NCI-H1436 treated with DMSO at 0.1 percent for 48 hours (cell line): ENCODE measurements at places on chromosomes 12 and 14.

DNA sequence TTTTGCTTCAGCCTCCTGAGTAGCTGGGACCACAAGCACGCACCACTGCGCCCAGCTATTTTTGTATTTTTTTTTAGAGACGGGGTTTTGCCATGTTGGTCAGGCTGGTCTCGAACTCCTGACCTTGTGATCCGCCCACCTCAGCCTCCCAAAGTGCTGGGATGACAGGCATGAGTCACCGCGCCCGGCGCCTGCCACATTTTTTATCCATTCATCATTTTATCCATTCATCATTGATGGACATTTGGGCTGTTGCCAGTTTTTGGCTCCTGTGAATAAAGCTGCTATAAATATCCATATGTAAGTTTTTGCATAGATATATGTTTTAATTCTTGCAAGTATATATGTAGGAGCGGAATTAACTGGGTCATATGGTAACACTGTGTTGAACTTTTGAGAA lies 79.5 kb downstream of the DAAM1 start:
- no peak for DNase-seq

- no peak for DNase-seq
Observed at GRCh38 chr14:73567358-73567757, 1.7 kb upstream of the ACOT2 start.

- no peak for DNase-seq
Observed at GRCh38 chr12:21607701-21608100, 3.1 kb upstream of the GYS2 start.

DNA sequence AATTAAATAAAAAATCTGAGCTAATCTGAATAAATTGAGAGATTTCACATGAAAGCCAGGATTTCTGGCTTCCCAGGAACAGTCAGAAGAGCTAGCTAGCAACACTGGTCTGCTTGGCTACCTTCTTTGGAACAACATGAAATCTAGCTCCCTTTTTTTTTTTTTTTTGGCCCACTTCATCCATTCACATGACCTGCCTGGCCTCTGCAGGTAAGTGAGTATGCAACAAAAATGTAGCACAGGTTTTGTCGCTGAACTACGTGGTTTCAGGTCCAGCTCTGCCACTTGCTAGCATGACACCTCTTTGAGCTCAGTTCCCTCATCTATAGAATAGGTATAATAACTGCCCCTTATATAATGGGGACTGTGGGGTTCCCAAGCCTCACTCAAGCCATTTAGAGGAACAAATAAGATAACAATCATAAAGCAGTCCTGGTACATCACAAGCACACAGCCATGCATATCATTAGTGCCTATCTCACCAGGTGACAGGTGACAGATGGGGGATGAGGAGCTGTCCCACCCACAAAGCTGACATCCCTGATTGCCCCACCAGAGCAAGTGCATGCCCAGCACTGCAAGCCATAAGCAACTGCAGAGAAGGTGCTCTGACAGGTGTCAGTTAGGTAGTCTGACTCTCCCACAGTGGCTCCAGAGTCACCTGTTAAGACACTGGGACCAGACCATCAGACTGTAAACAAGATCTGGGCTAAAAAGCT lies 25.6 kb downstream of the PXN start:
- no peak for DNase-seq

GRCh38 chr12:96401076-96401871 lies 1.0 kb upstream of the CDK17 start:
- peak; percentile 40 for DNase-seq

- no peak for DNase-seq
Observed at GRCh38 chr12:93468008-93468371, 676 bp downstream of the MRPL42 start.

GRCh38 chr14:72237722-72238666 lies 305.8 kb downstream of the RGS6 start:
- DNase-seq: no peak

DNA sequence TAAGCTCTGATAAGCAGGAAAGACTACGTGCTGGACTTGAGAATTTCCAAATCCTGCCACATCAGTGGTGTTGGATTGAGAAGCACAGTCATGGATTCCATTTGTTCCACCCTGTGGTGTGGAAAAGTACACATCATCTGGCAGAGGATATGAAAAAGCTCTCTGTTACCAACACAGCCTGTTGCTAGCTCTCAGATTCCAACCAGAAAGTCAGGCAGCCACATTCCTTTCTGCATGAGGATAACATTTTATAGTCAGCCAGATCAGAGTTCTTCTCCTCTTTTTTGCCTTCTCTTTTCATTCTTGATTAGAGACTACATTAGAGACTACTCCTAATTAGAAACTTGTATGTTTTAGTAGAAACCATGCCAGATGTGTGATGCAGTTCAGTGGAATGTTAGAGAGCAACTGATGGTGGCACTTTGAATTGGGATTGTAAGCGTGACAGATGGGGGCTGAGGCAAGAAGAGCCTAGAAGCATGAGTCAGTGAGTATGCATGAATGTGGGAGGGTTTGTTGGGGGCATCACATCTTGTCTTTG lies 61.2 kb upstream of the STXBP6 start:
- no peak for DNase-seq

DNA sequence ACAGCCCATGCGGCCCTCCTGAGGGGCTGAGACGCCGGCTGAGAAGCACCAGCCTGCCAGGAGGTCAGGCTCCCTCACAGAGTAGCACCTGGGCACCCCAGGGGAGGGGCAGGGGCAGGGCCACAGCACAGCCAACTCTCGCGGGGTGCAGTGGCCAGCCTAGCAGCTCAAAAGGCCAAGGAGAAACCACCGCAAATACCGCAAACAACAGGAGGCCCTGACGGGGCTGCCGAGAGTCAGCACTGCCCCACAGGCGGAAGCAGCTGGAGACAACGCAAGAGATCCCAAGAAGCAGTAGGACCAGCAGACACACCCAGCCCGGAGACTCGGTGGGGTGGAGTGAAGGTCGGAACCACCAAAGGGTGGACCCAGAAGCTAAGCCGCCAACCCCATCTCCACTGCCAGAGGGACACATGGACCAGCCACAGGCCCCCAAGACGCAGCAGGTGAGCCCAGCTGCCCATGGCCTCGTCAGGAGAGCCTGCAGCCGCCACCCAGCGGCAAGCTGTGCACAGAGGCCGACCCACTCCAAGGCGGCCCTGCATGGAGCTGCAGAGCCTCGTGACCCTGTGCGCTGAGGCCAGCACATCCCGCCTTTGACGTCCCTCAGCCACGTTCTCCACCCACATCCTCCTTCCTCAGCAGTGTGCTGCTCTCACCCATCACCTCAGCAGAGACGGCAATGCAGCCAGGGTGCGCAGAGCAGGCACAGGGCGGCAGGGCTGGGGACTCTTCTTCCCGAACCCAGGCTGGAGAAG lies 31.7 kb upstream of the BTBD6 start:
- no peak for DNase-seq

DNA sequence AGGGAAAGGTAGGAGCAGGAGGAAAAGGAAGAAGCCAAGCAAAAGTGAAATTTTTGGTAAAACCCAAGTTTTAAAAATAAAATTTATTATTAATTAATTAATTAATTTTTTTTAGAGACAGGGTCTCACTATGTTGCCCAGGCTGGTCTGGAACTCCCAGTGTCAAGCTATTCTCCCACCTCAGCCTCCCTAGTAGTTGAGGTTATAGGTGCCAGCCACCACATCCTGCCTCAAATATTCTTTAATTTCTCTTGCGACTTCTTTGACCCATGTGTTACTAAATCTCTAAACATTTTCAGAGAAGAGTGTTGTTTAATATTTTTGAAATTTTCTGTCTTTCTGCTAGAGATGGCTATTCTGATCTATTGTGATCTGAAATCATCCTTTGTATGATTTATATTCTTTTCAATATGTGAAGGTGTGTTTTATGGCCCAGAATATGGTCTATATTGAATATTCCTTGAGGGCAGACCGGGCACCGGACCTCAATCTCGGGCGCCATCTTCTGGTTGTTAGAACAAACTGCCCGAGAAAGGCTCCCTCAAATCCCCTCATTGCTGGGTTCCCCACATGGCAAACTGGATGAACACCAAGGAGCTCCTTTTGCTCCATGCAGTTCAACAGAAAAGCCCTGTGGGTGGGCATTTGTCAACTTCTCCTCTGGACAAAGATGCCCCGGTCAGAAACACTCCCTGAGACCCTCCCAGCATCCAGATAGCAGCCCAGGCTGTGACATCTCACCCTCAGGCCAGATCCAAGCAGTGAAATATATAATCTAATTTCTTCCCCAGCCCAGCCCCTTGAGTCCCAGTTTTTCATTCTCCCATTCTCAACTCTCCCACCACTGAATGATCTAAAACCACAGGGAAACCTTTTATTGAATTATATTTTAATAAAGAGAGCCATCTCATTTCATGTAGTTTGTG lies 110.5 kb downstream of the ASCL4 start:
- no peak for DNase-seq

GRCh38 chr12:131274906-131275305 lies 321.2 kb downstream of the ADGRD1 start:
- no peak for DNase-seq

DNA sequence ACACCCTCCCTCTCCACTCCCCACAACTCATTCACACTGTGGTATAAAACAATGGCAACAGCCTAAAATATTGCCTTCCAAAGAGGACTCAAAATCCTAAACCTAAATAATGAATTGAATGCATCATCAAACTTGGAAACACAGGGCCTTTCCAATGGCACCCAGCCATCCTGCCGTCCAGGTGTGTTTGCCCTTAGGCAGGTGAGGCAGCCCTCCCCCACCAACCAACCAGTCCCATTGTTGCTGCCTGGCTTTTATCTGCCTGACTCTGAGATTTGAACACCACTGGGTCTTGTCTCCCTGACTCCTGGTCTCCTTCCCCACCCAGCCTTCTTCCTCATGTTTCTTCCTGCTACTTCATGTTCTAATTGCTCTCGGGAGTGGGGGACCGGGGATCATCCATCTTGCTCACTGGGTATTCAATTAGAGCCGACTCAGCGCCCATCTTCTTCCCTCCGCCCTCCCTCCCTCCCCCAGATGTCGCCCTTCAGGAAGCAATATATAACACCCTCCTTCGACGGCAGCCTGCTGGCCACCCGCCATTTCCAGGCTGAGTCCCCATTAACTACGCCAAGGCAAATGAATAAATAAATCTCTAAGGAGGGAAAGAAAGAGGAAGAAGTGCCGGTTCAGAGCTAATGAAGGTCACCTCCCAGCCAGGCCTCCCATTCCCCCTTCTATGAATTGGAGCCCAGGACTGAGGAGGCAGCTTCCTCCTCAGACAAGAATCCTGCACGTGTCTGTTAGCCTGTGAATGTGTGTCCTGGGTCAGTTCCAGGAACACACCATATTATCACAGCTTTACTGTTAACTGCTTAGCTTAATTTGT lies 36.3 kb upstream of the NTF3 start:
- DNase-seq: no peak

DNA sequence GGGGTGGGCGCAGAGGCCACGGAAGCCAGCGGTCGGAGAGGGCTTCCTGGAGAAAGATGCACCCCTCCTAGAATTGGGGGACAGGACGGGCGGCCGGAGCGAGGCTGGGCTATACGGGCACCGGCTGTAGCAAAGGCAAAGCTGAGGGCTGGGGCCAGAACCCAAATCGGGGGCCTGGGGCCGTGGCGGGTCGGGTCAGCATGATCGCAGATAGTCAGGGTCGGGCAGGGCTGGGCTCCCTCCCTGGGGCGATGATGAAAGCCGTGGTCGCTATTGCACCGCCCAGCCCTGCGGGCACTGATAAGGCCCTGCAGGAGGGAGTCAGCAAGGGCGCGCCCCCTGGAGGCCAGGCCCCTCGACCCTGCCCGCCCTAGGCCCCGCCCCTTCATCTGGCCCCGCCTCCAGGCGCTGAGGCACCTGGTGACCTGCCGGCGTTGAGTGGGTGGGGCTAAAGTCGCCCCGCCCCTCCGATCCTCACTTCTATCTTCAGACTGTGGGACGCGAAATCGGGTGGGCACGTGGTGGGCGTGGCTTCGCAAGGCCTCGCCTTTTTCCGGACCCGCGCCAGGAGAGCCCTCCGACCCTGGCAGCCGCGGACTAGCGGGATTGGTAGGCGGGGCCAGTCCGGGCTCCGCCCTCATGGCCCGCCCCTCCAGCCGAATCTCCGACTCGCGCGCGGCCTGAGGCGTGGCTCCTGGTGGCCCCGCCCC lies 419 bp upstream of the SH2B3 start:
- DNase-seq: peak; percentile 90

DNA sequence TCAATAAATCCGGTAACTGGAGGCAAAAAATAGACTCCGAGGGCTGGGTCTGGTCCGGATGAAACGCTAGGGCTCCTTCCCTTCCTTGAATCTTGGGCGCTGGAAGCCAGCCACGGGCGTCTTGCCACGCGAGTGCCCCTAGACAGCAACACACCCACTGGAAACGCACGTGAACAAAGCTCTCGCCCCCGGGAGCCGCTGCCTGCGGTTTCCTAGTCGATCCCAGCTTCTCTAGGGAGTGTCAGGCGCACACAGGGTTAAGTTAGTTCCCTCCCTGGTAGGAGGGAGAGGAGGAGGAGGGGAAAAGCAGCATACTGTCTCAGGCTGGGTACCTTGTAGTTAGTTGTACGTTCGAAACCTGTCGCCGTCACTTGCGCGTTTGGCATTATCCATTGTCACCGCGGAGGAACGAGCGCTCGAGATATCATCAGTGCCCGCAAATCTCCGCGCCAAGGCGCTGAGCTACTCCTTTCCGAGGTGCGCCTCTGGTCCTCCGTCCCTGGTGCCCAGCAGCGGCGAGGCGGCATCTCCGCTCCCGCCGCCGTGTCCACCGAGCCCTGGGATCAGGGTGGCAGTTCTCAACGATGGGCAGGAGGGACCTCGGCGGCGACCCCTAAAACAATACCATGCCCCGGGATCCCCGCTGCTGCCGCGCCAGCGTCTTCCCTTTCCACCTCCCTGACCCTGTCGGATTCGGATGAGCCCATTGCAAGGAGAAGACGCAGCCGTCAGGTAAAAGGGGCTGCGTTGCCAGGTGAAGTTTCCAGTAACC lies at the start of gene FLRT2:
TSS of gene FLRT2 (plus strand) at position 342 of the 772 bp plus-strand sequence. CDS start 91,371 bp downstream, outside the sequence.
- DNase-seq: no peak

DNA sequence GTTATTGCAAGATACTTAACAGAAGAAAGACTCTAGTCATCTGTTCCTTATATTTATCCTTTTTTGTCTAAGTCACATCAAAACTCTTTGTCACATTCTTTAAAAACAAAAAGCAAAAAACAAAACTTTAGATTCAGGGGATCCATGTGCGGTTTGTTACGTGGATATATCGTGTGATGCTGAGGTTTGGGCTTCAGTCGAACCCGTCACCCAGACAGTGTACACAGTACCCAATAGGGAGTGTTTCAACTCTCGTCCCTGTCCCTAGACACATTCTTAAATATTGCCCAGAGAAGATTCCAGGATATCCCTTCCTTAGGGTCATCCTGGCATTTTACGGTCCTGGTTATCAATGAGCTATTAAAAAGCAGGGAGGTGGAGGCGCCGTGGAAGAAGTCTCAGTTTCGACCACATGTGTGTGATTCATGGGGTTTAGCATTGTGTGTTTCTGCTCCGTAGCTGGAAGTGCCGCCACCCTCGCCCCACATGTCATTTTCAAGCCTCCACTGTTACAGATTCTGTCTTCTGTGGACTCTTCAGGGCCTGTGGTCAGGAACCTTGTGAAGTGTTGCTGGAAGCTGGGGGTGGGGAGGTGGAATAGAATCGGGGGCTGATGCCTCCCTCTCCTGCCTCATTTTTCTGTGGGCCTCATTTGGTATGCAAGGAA lies 19.9 kb downstream of the CCND2 start:
- DNase-seq: no peak

GRCh38 chr12:77742631-77743030 lies 88.1 kb upstream of the NAV3 start:
- peak; percentile 20 for DNase-seq

- DNase-seq: no peak
Observed at GRCh38 chr14:104510216-104510615, 69.3 kb upstream of the C14orf180 start.
